AML-193 (cell line): ENCODE measurements at places on chromosomes 16 and 17.

GRCh38 chr16:49020436-49020835 is 261.2 kb downstream of the CBLN1 start:
- no peak for DNase-seq

- DNase-seq: peak; percentile 96
Observed at GRCh38 chr17:36999471-36999870, 50.7 kb downstream of the AATF start.

GRCh38 chr16:87684106-87684677 is 81.6 kb downstream of the KLHDC4 start:
- no peak for DNase-seq

DNA sequence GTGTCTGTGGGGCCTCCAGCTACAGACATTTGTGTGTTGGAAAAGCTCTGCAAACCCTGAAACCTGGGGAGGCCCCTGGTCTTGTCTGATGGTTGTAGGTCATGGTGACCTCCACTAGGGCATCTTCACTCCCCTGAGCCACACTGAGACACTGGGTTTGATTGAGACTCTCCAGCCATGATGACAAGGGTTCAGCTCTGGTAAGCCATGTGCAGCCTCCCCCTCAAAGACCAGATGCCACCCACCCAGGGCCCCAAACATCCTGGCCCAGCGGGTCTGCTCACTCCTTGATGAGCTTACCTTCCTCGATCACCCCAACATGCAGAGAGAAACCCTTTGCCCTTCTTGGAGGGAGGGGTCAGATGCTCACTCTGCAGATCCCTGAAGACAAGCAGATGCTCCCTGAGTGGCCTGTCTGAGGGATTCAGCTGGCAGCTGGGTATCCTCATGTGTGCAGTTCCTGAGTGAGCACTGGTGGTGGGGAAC is 101.6 kb downstream of the METRNL start:
- peak; percentile 11 for DNase-seq

DNA sequence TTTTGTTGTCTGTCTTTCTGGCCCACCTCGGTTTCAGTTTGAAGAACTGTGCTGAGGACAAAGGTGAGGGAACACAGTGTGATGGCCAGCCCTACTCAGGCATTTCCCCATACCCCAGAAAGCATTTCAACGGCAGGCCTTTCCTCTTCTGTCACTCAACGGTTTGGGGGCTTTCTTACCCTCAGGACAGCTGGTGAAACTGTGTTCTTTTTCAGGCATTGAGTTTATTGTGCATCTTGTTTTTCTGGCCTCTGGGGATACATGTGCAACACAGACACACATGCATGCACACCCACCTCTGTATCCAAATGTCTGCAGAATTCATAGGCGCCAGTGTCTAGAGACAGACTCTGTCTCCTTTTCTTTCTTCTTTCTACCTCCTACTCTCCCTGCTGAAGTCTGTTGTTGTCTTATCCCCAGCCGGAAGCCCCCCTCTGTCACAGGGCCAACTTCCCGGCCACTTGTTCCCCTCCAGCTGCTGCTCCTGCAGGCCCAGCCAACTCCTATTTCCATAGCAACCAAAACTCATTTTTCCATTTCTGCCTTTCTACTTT is 17.0 kb downstream of the CHD9 start:
- DNase-seq: no peak

DNA sequence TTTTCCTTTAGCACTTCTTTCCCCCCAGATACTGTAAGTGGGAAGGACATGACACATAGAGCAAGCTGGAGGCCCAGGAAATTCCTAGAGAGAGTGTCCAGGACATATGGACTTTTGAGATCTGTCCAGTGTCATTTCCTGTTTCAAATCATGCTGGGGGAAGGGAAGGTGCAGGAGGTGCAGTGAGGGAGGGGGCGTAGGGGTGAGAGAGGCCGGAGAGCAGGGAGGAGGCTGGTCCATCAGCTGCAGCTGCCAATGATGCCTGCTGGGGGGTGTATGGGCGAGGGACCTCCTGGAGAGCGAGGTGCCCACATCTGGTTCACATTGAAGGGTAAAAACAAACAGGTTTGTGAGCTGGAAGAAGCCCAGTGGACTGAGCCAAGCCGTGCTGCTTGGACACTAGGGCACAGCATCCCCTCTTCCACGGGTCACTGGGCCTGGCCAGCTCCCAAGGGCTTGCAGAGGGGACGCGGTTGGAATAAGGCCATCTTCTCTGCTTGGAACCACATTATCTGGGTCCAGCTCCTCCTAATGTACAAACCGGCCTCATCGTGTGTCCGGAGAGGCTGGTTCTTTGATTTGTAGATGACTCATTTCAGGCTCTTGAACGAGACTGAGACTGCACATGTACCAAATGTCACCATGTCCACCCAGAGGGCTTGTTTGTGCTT is 70.4 kb upstream of the SMURF2 start:
- DNase-seq: no peak

GRCh38 chr17:83203073-83203471 is 123.7 kb downstream of the METRNL start:
- peak; percentile 95 for DNase-seq

GRCh38 chr17:78884148-78884825 is 18.7 kb downstream of the CEP295NL start:
- DNase-seq: no peak

- DNase-seq: no peak
Observed at GRCh38 chr16:1771864-1772361, 570 bp upstream of the NME3 start.

- DNase-seq: no peak
Observed at GRCh38 chr17:247767-248166, 66.3 kb upstream of the DOC2B start.

- DNase-seq: no peak
Observed at GRCh38 chr17:14042411-14042810, 26.9 kb upstream of the COX10 start.

GRCh38 chr17:7178973-7179316 is 225 bp downstream of the ASGR1 start:
- DNase-seq: no peak

GRCh38 chr17:55278173-55278961 is 13.6 kb downstream of the HLF start:
- DNase-seq: no peak

DNA sequence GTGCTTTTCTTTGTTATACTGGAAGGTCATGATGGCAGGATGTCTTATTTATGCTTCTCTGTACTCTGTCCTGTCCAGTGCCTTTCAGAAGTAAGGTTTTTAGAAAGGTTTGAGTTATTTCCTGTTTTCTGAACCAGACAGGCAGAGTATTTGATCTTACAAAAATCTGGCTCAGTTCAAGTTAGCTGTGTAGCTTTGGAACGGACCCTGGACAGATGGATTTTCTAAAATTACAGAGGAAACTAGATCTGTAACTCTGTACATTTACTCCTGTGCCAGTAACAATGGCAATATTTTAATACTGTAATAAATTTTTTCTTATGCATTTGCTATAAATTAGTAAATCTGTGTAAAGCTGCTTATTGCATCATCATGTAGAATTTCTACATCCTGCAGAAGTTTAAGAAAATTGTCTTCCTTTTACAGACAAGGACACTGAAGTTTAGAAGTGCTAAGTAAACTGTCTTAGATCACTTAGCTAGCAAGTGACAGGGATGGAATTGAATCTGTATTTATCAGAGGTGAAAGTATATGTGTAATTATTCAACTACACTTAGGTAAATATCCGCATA is 347.6 kb downstream of the WWOX start:
- DNase-seq: no peak

- DNase-seq: no peak
Observed at GRCh38 chr17:46878055-46878454, 26.7 kb downstream of the WNT9B start.

GRCh38 chr16:78102122-78102660 is 2.7 kb downstream of the WWOX start:
- no peak for DNase-seq

DNA sequence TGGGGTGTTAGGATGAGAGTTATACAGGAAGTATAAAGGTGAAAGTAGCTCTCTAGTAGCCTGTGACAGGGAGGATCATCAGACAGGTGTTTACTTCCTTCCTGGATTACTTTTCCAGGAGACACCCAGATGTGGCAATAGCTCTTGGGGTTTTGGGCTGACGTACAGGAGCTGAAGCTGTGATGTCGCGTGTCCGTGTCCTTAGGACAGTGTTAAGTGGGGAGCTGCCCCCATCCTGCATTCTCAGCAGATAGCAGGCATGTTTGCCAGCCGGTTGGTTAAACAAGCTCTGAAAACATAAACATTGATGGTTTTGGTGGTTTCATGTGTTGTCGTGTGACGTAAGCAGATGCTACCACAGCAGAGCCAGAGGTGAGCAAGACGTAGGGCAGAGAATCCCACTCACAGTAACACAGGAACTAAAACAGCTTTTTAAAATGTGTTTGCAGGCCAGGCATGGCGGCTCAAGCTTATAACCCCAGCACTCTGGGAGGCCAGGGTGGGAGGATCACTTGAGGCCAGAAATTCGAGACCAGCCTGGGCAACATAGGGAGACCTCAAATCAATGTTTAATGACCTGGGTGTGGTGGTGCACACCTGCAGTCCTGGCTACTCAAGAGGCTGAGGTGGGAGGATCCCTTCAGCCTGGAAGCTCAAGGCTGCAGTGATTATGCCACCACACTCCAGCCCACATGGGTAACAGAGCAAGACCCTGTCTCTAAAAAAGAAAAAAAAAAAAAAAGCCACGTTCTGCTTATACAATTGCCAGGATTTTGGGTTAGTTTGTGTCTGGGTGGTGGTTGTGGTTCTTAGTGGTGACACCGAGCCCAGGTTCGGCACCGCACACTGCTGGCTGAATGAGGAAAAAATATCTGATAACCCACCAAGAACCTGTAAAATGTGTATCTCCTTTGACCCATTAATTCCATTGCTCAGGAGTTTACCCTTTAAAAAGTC is 18.2 kb upstream of the IL17C start:
- no peak for DNase-seq

DNA sequence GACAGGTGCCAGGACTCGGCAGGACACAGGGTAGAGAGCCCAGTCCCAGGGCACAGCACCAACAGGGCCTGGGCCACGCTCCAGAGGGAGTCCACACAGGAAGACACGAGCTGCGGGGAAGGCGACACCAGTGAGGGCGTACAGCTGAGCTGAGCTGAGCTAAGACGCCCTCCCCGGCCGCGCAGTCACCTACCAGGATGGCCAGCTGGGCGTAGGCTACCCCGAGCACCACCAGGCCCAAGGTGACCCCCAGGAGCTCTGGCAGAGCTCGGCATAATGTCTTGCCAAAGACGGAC is 42.6 kb downstream of the TSC2 start:
- DNase-seq: no peak

DNA sequence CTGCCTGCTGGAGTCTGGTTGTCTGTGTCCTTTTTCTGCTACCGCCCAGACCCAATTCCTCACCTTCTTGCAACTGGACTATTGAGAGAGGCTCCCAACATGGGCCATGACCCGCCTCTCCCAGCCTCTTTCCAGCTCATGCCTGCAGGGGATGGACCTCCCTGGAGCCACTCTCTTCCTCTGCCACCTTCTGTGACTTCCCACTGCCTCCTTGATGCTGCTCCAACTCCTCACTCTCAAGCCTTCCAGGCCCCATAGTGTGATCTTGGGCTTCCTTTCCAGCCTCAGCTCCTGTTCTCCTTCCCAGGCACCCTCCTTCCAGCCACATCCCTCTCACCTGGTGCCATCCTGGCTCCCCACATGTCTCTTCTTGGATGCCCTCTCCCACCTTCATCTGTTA is 11.1 kb downstream of the ZNF768 start:
- DNase-seq: no peak

- no peak for DNase-seq
Observed at GRCh38 chr17:19755821-19756510, 7.9 kb upstream of the ALDH3A1 start.

DNA sequence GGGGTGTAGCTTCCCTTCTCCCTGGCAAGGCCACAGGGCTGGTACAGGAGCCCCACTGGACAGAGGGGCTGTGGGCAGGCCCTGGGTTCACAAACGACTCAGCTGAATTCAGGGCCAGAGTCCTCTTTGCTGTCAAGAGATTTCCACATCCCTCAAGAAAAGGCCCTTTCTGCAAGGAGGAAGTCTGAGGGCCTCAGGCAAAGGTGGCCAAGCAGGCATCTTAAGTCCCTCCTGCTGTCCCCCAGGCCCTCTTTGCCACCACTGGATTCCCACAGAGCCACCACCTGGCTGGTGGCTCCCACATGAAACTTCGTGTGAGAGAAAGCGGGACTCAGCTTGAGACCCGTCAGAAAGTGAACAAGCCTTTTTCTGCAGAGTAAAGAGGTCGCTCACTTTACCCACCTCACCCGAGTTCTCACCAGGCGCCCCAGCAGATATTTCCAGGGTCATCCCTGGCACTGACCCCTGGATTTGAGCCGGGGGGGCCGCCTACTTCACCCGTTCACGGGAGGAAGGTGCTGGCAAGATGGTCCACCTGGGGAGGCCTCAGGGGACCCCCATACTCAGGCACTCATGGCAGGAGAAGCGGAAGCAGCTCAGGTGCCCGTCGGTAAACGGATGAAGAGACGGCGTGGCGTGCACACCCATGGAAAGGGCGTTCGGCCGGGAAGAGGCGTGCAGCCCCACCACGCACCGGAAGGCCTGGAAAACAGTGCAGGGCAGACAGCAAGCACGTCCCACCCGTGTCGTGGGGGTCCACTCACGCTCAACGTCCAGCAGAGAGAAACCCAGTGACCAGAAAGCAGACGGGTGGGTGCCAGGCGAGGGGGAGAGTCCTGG is 3.6 kb downstream of the RNF166 start:
- DNase-seq: peak; percentile 70

- DNase-seq: no peak
Observed at GRCh38 chr17:3912827-3913226, 3.4 kb downstream of the P2RX1 start.

- no peak for DNase-seq
Observed at GRCh38 chr16:29834079-29834478, 13.8 kb downstream of the MVP start.

- DNase-seq: no peak
Observed at GRCh38 chr17:5958850-5959249, 111.3 kb upstream of the WSCD1 start.

GRCh38 chr16:54846766-54847165 is 83.9 kb upstream of the IRX5 start:
- no peak for DNase-seq

DNA sequence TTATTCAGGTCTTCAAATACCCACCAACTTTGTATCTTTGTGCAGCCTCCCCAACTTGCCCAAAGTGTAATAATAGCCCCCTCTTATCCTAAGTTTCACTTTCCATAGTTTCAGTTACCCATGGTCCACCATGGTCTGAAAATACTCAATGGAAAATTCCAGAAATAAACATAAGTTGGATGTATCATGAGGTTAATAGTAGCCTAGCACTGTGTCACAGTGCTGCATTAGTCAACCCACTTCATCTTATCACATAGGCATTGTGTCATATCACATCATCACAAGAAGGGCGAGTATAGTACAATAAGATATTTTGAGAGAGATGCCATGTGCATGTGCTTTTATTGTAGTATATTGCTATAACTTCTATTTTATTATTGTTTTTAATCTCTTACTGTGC is 21.9 kb downstream of the OMG start:
- DNase-seq: no peak
